ENCODE measurements at places on chromosomes 2 and 18. TPM values are rescaled to one million over a fixed set of nuclear protein-coding genes. Genes with fewer than 3 reads are reported as not detected.

The CPLX4 gene
- polyA plus RNA-seq: not detected

The PROM2 gene
- 0.38 TPM for polyA plus RNA-seq

The KIAA2012 gene
- polyA plus RNA-seq: 0.11 TPM

The GAL3ST2 gene
- 0.15 TPM for polyA plus RNA-seq

The SLC8A1 gene
- polyA plus RNA-seq: 3.2 TPM

The NEU4 gene
- polyA plus RNA-seq: 0.05 TPM

The NETO1 gene
- not detected for polyA plus RNA-seq

The OBSL1 gene
- 93.0 TPM for polyA plus RNA-seq

The SLC30A3 gene
- polyA plus RNA-seq: 0.68 TPM

The WBP1 gene
- 184 TPM for polyA plus RNA-seq
